ENCODE measurements at places on chromosomes 6 and 20.

- no peak for DNase-seq
Observed at GRCh38 chr6:112639391-112639831, 292.3 kb downstream of the RFPL4B start.

DNA sequence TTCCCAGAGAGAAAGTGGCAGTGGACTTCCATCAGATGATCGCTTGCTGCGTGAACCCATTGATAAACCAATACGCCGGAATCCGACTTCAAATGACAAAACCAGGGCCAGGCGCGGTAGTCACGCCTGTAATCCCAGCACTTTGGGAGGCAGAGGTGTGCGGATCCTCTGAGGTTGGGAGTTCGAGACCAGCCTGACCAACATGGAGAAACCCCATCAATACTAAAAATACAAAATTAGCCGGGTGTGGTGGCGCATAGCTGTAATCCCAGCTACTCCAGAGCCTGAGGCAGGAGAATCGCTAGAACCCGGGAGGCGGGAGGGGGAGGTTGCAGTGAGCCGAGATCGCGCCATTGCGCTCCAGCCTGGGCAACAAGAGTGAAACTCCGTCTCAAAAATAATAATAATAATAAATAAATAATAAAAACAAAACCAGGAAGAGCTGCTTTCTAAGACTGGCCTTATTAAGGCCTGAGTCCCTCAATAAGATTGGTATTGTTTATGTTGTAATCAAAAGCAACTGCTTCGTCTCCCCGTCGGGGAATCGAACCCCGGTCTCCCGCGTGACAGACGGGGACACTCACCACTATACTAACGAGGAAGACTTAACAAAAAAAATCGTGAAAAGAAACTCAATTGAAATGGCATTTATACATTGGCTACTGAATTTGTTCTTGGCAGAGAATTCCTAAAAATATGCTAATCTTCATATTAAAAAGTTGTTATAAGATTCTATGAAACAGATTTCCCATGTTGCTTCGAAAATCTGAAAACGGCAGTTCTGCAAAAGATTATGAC lies 110.2 kb upstream of the ZNF184 start:
- no peak for DNase-seq

- DNase-seq = no peak
Observed at GRCh38 chr6:20827798-20828197, 293.5 kb downstream of the CDKAL1 start.

DNA sequence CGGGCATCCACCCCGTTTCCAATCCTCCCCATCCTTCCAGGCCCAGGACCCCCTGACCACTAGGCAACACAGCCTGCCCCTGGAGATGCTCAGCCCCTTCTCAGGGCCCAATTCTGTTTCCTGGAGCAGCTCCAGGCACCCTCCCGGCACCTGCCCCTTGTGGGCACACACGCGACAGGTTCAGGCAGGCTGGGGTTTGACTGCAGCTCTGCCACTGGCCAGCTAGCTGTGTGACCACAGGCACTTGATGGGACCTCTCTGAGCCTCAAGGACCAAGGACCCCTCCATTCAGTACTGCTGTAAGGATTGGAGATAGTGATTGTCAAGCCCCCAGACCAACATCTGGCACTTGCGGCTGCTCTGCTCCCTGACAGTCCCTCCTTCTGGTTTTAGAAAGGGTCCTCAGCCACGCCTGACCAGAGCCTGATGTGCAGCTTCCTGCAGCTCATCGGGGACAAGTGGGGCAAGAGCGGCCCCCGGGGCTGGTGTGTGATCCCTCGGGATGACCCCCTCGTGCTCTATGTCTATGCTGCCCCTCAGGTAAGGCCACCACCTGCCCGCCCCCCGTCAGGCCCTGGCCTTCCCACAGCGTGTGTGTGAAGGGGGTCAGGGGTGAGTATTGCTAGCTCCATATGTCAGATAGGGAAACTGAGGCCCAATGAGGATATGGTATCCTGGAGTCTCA lies 21.7 kb downstream of the FGD2 start:
- DNase-seq = no peak

- DNase-seq = no peak
Observed at GRCh38 chr20:44973053-44973452, 6.7 kb downstream of the STK4 start.

DNA sequence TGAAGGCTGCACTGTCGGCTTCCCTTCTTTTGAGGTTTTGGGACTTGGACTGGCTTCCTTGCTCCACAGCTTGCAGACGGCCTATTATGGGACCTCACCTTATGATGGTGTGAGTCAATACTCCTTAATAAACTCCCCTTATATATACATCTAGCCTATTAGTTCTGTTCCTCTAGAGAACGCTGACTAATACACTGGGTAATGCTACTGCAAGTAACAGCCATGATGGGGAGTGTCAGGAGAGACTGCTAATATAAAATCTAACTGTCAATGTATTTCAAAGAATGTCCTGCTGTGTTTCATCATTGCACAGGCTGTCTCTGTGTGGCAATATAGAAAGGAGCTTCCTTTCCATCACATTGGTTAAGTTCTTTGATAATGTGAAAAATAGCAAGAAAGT lies 57.7 kb upstream of the UST start:
- no peak for DNase-seq

DNA sequence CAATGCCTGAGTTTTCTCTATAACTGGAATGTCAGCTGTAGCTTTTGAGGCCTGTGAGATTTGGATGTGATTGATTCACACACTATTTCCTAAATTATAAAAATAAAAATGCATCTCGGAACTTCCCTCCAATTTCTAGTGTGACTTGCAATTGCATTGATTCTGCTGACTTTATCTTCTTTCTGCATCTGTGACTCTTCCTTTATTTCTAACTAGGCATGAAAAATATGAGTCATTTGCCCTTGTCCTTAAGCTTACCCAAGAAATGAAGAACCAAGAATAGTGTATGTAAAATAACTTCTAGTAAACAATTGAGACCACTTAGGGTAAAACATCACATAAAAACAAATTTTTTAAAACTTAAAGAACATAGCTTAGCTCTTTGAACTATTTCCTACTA lies 12.9 kb downstream of the OR2J2 start:
- no peak for DNase-seq

DNA sequence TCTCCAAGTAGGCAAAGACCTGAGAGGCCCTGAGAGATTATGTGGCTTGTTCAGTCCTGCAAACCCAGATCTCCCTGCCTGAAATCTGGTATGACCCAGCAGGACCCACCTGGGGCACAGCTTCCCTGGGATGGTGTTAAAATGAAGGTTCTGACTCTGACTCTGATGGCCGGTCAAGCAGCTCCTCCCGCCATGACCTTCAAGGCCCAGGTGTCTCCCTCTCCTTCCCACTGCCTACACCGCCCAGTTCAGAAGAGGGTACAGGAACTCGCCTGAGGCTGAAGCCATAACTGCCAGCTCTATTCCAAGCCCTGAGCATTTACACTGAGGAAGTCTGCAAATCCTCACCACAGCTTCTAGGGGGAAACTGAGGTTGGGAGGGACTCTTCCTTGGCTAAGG lies 5.9 kb upstream of the CST7 start:
- DNase-seq = no peak

All from NCI-H1436 treated with DMSO at 0.1 percent for 48 hours (cell line).